ENCODE measurements at places on chromosomes 4 and X.
A peak's percentile ranks its signal among the peaks of the same experiment; 100 is the strongest.

- no peak for DNase-seq
Measured at GRCh38 chr4:48223633-48224295, 45.9 kb downstream of the TEC start.

DNA sequence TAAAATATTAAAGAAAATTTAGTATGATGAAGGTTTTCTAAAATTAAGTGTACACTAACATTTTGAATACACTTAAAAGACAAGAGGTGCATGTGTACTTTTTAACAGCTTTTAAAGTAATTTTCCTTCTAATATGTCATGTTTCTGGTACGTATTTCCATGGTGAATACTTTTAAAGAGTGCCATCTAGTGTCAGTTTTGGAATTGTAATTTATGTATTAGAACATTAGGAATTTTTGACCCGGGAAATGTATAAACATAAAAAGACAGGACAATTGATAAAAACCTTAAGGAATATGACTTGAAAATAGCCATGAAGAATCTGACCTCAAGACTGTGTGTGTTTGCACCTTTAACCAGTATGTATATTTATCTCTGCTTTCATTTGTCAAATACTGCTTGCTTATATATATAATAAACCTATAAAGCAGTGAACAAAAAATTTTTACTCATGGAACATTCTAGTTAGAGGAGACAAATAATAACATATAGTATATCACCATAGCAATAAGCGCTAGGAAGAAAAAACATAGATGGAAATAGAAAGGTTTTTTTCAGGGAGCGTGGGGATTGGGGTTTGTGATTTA, 7.2 kb downstream of the GSTCD start:
- peak; percentile 66 for DNase-seq

GRCh38 chr4:147550626-147551246, 66.5 kb upstream of the TMEM184C start:
- no peak for DNase-seq

- no peak for DNase-seq
Measured at GRCh38 chr4:4462970-4463369, 76.1 kb downstream of the NSG1 start.

DNA sequence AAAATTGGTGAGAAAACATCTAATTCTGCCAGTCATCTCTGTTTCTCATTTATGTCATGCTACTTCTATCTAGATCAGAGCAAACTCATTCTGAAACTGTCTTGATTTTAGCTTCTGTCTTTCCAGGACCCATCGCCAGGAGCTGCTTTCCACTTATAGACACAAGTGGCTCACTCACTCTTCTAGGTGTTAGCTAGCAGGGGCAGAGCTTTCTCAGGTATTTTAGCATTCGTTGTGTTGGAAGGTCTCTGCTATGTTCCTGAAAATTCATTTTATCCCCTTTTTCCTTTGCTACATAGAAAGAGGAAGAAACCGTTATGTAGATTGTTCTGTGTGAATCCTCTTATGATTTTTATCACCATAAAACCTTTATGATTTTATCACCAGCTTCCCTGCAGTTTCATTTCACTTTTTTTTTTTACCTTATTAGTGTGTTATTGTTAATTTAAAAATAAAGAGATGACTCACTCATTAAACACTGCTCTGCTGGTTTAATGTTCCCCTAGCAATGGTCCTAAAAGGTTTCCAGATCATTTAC, 246.6 kb upstream of the AADAT start:
- no peak for DNase-seq

DNA sequence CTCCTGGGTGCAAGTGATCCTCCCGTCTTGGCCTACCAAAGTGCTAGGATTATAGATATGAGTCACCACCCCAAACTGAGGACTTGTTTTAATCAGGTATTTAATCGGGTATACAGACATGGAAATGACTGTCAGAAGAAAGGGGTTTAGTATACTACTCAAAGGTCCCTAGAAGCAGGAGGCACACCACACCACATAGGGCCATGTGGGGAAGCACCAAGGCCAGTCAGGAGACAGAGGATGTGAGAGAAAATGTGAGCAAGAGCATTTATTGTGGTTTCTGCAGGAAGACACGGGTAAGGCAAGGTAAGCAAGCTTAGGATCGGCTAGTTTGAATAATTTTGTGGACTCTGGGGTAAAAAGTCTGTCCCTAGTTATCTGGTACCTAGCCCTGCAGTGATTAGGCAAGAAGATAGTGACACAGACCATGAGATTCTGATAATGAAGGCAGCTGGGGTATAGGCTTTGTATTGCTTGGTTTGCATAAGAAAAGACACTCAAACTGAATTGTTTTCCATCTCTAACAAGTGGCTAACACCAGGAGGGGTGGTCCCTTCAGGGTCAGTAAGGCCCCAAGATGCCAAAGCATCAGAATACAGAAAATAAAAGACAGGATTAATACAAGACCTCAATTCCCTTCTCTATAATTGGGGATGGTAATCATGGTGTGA, 408.8 kb upstream of the F9 start:
- DNase-seq = no peak

DNA sequence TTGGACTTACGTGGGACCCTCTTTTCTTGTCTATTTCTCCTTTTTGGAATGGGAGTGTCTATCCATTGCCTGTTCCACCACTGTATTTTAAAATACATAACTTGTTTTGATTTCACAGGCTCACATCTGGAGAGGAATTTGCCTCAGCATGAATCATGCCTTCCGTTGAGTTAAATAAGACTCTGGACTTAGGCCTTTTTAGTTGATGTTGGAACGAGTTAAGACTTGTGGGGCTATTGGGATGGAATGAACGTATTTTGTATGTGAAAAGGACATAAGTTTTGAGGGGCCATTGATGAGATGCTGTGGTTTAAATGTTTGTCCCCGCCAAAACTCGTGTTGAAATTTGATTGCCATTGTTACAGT, 66.2 kb downstream of the BEX3 start:
- DNase-seq = no peak

- no peak for DNase-seq
Measured at GRCh38 chr4:45399116-45399515, 672.8 kb upstream of the GNPDA2 start.

- DNase-seq = no peak
Measured at GRCh38 chr4:686413-687040, 2.4 kb downstream of the SLC49A3 start.

DNA sequence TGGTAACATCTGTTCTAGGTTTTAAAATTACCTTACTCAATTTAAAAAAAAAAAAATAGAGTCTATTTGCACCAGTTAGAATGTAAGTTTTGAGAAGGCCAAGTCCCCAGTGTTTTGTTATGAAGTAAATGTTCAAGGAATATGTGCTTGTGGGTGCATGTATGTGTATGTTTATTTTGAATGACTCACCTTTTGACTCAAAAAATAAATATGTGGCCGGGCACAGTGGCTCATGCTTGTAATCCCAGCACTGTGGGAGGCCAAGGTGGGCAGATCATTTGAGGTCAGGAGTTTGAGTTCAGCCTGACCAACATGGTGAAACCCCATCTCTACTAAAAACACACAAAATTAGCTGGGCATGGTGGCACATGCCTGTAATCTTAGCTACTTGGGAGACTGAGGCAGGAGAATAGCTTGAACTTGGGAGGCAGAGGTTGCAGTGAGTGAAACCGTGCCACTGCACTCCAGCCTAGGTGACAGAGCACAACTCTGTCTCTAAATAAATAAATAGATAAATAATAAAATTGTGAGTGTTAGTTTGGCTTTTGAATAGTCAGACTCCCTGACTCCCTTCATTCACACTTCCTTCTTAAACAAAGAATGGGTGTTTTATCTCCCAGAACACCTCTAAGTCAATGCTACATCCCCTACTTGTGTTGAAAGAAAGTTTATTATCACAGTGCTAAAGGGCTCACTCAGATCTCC, 511.3 kb upstream of the PCDH7 start:
- DNase-seq = no peak

GRCh38 chr4:5957076-5957475, 61.2 kb downstream of the C4orf50 start:
- DNase-seq = no peak

GRCh38 chr4:61195101-61195500, 5.0 kb upstream of the ADGRL3 start:
- no peak for DNase-seq

DNA sequence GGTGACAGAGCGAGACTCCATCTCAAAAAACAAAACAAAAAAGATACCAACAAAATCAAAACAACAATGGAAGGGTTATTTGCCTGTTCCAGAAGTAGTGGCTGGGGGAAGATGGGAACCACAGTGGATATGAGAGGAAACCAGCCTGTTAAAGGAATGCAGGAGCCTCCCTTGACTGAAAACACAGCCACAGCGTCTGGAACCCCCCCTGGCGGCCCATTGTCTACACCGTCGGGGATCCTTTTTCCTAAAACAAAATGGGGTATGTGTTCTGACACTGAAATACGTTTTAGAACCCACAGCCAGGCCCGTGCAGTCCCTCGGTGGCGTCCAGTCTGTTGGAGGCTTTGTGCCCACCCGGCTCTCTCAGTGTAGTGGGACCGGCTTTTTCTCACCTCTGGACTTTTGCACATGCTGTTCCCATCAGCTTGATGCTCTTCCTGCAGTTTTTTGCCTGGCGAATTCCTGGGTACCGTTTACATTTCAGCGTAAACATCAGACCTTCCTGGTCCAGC, 19.6 kb downstream of the PIGG start:
- DNase-seq = no peak
